Kidney tubule cell (primary cell): ENCODE measurements at places on chromosomes 12 and 14.

- no peak for DNase-seq
Measured at GRCh38 chr14:103533999-103534575, 5.1 kb downstream of the TRMT61A start.

- DNase-seq, result no peak
Measured at GRCh38 chr12:1346126-1346525, 248.3 kb downstream of the FBXL14 start.

- DNase-seq, result no peak
Measured at GRCh38 chr12:104641862-104642261, 185.1 kb downstream of the CHST11 start.

- peak; percentile 40 for DNase-seq
Measured at GRCh38 chr12:88339966-88340365, 197.9 kb downstream of the TMTC3 start.

- peak; percentile 47 for DNase-seq
Measured at GRCh38 chr14:60757567-60758002, 23.0 kb downstream of the MNAT1 start.

DNA sequence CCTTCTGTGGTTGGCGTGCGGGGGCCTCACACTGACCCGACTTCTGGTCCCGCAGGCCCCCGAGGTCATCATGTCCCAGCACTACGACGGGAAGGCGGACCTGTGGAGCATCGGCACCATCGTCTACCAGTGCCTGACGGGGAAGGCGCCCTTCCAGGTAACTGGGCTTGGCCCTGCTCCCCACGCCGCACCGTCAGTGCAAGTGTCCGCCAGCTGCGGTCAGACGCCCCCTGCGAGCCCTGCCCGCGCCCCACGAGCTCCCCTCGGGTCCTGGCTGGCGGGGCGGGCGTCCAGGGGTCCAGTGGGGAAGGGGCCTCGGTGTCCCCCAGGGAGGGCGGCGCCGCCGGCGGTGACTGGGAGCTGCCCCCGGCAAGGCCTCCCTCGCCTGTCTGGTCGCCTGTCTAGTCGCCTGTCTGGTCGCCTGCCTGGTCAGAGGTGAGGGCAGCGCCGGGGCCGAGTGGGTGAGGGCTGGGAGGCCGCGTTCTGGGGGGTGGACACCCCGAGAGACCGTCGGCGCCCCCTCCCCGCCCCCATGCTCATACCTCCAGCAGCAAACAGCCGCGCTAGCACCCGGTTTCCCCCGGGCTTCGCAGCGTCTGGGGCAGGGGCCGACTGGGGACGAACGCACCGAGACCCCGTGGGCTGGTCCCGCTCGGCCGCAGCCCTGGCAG lies 14.8 kb downstream of the ULK1 start:
- DNase-seq, result no peak

DNA sequence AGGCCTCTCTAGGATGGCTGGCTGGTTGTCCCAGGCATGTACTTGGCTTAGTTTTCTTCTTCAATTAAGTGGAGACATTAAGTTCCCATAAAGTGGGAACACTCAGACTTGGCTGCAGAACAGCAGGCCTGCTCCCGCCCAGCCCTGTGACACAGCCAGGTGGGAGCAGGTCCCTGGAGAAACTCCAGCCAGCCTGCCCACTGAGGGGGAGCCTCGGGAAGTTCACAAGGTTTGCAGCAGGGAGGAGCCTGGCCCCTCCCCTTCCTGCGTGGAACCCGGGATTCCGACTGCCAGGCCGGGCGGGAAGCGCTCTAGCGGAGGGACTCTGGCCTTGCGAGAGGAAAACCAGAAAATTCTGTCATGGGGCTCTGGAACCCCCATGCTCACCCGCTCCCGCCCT lies 98.3 kb upstream of the EVL start:
- no peak for DNase-seq

DNA sequence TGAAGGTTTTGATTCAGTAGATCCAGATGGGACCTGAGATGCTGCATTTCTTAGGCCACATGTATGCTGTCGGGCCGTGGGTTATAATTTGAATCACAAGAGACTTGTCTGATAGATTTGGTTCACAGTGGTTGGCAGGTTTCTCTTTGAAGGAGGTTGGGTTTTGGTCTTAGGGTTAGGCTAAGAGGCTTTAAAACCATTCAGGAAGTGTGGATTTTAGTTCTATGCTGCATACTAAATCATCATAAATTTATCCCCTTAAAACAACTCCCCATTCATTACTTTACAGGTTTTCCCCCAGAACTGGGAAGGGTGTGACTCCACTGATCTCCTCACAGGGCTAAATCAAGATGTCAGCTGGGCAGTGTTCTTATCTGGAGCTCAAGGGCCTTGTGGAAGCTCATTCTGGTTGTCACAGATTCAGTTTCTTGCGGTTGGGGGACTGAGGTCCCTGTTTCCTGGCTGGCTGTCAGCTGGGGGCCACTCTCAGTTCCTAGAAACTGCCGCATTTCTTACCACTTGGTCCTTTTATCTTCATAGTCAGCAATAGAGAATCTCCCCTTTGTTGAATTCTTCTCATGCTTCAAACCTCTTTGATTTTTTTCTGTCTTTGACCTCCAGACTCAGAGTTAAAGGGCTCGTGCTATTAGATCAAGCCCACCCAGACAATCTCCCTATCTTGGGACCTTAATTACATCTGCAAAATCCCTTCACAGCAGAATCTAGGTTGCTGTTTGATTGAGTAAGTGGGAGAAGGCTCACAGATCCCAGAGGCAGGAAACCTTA lies 20.6 kb upstream of the PCNX1 start:
- no peak for DNase-seq

- DNase-seq, result no peak
Measured at GRCh38 chr12:50387487-50387886, 8.9 kb downstream of the FAM186A start.

GRCh38 chr14:99574099-99574880 lies 29.7 kb downstream of the CCDC85C start:
- DNase-seq, result peak; percentile 93

DNA sequence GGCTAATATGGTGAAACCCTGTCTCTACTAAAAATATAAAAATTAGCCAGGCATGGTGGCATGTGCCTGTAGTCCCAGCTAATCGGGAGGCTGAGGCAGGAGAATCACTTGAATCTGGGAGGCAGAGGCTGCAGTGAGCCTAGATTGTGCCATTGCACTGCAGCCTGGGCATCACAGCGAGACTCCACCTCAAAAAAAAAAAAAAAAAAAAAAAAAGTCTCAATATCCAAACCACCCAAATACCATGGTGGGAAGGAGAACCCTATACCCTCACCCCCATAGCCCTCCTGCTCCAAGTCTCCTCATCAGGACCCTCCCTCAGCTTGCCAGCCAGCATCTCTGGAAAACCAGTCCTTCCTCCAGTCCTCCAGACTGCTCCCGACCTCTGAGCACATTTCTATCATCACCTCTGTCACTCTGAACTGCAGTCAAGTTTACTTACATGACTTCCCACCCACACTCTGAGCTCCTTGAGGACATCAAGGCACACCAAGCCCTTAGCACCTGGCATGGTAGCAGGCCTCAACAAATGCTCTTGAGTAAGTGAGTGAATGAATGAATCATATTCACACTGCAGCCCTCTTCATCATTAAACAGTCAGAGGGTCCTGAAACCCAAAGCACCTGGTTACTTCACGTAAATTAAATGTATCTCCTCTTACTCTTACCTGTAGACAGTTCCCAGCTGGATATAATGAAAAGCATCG lies 35.2 kb downstream of the NT5DC3 start:
- DNase-seq, result no peak

- DNase-seq, result peak; percentile 27
Measured at GRCh38 chr12:29733060-29733459, 50.7 kb downstream of the TMTC1 start.

- no peak for DNase-seq
Measured at GRCh38 chr12:30942936-30943335, 16.4 kb downstream of the TSPAN11 start.

GRCh38 chr12:22287101-22287500 lies 47.4 kb downstream of the ST8SIA1 start:
- DNase-seq, result peak; percentile 26

- DNase-seq, result no peak
Measured at GRCh38 chr14:73613046-73613383, 698 bp downstream of the ACOT6 start.

DNA sequence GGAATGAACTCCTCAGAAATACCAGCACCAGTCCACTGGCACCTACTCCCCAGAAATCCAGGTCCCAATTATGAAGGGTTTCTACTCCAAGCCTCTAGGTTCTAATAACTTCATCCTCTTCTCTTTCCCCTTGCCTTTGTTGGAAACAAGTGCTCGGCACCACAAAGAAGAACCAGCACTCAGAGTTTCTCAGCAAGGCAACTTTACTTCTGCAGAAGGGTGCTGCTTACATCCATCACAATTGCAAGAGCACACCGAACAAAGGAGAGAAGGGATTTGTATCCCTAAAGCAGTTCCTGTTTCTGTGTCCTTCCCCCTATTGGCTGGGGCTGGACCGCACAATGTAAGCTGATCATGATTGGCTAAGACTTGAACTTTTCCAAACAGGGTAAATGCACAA lies 74.2 kb upstream of the GNG2 start:
- DNase-seq, result no peak

DNA sequence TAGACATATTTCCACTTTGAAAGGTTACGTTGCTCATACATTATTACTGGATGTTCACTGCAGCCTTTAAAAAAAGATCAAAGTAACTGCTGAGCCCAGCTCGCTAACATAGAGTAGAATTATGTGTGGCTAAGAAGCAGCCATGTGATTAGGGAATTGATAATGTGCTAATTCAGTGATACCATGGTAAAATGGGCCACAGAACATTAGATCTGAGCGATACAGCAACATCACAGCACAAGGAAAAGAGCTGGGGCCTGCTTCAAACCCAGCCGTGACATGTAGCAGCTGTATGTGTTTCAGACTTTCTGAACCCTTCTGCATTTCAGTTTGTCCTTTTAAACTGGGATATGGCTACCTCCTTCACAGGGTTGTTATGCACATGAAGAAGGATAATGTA lies 92.3 kb upstream of the LMNTD1 start:
- DNase-seq, result no peak

- no peak for DNase-seq
Measured at GRCh38 chr12:83843541-83843940, 1069.1 kb downstream of the SLC6A15 start.

- peak; percentile 31 for DNase-seq
Measured at GRCh38 chr14:74019408-74020137, 424 bp downstream of the BBOF1 start.

- DNase-seq, result no peak
Measured at GRCh38 chr14:94903338-94903737, 133.4 kb upstream of the GSC start.

DNA sequence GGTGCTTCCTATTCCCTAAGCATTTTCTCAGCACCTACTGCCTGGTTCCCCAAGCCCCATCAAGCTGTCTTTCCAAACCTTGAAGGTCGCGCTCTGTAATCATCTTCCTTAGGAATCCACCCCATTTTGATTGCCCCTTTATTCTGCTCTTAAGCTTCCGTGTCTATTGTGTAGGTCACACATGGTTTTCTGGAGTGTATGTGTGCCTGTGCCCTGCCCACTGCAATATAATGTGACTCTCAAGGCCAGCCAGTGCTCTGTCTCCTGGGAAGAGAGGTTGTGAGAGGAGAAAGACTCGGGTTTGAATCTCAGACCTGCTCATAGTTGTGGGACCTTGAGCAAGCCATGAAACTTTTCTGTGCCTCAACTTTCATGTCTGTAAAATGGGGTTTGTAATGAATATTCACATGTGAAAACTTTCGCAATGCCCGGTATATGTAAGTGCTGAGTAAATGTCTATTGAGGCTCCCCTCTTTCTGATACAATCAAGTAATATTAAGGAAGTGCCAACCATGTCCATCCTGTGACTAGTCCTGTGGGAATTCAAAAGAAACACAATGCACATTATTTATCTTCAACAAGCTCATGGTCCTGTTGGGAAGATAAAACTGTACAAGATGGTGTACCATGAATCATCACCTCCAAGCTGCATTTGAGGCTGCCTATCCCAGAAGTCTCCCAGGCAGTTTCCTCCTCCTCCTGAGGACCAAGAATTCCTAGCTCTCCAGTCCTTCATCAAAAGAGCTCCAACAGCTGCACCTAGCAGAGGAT lies 774 bp upstream of the KRT75 start:
- DNase-seq, result peak; percentile 78

GRCh38 chr12:113050795-113051194 lies 5.7 kb upstream of the DTX1 start:
- no peak for DNase-seq
